ENCODE measurements at places on chromosomes 7 and 10.

GRCh38 chr7:20165146-20165510, 52.1 kb downstream of the MACC1 start:
- no peak for DNase-seq

DNA sequence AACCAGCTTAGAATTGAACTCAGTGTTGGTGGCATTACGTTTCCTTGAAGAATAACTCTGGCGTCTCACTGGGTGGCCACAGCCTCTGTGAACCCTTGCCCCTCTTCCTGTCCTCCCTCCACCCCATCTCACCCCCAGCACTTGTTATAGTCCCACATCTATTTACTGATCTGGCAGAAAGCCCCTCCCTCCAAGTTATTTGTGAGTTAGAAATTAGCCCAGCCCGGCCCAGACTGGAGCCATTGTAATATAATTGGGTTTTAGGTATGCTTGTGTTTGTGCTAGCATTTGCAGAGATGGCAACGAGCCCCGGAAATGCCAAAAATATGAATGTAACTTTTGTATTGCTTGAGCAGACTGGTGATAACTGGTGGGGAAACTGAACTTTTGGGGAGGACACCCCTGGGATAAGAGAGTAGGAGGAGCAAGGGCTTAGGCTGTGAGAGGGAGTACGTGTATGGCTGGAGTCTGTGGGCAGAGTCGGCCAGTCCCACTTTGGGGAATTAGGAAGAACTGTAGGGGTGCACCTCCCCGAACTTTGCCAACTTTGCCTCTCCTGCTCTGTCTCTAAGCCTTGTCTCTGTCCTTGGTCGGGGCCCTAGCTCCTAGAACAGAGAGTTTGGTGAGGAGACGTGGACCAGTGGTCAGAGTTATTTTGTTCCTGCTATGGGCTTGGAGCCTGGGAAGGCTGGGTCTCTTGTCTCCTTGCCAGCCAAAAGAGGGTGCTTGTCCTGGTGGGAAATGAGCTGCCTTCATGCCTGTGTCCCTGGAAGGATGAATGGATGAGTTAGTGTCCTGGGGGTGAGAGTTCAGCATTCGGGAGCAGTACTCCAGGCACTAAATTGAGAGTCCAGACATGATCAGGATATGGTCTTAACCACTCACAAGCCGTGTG, 19.3 kb upstream of the TRIM8 start:
- no peak for DNase-seq

- no peak for DNase-seq
Observed at GRCh38 chr7:149615690-149616270, 118.2 kb upstream of the ZNF746 start.

DNA sequence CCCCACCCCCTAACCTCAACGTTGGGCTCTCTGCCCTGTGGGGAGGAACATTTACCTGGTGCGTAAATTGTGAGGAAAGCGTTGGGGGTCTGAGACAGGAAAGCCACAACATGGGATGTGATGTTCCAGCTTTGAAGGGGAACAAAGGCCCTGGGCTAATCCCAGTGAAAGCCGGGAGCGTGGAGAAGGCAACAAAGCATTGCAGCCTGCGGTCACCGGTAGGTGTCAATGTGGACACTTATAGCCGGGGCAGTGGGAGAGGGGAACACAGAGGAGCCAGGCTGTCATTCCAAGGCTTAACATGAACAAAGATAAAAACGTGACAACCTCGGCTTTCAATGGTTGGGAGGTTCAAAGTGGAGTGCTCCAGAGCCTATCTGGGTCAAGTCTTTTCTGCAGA, 12.7 kb downstream of the PTF1A start:
- no peak for DNase-seq

GRCh38 chr7:98613601-98614425, 3.3 kb upstream of the NPTX2 start:
- peak; percentile 26 for DNase-seq

DNA sequence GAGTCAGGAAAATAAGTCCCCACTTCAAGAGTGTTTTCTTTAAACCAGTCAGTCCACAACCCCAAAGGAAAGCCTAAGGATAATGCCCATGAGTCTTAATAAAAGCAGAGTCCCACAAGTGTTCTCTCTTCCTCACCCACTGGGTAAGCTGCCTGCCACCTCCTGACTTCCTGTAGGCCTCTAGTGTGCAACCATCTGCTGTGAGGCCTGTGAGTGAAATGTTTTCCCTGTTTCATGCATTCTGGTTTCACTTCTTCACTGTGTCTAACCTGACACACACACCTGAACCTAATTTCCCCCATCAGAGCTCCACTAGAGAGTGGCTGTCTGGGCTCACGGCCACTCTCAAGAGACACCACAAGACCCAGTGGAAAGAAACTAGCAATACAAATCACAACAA, 38.9 kb upstream of the GDF10 start:
- DNase-seq, result no peak
